ENCODE measurements at places on chromosomes 3 and 15. TPM values are rescaled to one million over a fixed set of nuclear protein-coding genes. Genes with fewer than 3 reads are reported as not detected.

Gene EOMES
- 0.68 TPM for total RNA-seq

Gene MUC20
- total RNA-seq: 2.9 TPM

Gene EIF2B5
- 30.6 TPM for total RNA-seq

Gene CCDC9B
- 3.5 TPM for total RNA-seq

Gene SMCO1
- not detected for total RNA-seq

Gene UMPS
- total RNA-seq: 17.0 TPM

Gene FBXW12
- total RNA-seq: not detected

Gene CYP1A2
- not detected for total RNA-seq

Gene HES1
- 22.0 TPM for total RNA-seq

Gene GP9
- total RNA-seq: not detected

Measured in subcutaneous adipose tissue (tissue), 4 donors.